Stimulated activated naive CD4-positive, alpha-beta T cell (primary cell): ENCODE measurements at places on chromosomes 4 and X.

GRCh38 chrX:12138361-12139313 lies at the start of gene FRMPD4:
Gene FRMPD4, plus strand, starts transcription at chrX:12138473. Its CDS starts 499 bp downstream, at chrX:12138972.
- DNase-seq = no peak

DNA sequence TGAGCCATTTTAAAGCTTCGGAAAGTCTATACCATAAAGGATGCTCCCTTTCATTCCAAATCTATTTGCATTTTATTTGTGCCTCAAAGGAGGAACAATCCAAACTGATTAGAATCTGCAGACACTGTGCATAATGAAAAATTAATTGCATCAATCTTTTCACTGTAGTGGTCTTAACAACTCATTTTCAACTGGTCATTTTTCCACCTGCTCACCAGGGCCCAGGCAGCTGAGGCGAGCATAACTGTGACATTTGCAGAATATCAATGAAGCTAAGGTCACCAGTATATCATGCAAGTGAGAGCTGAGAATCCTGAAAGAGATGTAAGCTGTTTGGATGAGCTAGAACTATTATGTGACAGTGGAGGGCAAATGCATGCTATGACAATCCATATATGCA lies 387.3 kb upstream of the TECRL start:
- no peak for DNase-seq

- DNase-seq = no peak
Observed at GRCh38 chr4:37667197-37668100, 18.7 kb downstream of the RELL1 start.

DNA sequence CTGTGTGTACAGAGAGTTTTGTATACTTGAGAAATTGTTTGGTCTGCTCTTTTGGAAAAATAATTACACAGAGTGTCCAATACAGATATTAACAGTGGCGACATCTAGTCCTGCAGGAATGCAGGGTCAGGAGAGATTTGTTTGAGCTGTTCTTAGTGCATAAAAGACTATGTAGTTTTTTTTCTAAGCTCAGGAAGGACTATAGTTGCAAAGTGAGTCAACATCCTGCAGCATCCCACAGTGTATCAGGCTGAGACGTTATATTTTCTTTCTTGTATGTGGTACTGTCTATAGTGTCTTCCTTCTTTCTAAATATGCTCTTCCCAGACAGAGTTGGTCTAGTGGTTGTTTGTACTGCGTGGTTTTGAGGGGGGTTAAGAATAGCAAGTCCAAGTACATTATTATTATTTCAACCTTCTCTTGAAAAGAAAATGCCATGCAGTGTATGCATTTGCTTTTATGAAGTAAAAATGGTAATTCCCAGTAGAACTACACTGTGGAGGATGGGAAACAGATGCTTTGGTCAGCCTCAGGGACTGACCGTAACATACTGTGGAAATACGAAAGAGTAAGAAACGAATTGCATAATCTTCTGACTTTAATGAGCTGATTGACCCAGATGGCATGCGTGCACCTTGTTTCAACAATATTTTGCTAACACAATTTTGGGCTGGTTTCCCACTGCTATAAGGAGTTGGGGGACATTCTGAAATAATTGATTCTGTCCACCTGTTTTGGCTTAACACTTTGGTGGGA lies 67.4 kb downstream of the DMP1 start:
- no peak for DNase-seq

GRCh38 chr4:86019362-86019761 lies 340.5 kb downstream of the MAPK10 start:
- DNase-seq = no peak
